Upper lobe of right lung (tissue), 1 donor: ENCODE measurements at places on chromosomes 6 and 20.

DNA sequence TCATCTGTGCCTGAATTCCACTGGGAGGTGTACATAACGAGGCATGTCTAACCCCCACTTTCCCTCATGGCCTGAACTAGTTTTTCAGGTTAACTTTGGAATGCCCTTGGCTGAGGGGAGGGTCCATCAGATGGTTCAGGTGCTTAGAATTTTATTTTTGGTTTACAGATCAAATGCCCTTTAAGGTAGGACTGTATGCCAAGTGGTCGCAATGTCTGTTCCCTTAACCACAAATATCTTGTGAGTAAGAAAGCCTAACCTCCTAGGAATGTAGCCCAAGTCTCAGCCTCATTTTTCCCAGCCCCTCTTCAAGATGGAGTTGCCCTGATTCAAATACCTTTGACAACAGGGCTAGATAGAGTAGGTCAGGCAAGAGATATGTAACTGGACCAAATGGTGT is 78.4 kb downstream of the RNASET2 start:
- no peak for DNase-seq

GRCh38 chr6:137811121-137811915 is 55.7 kb upstream of the TNFAIP3 start:
- peak; percentile 84 for DNase-seq

- DNase-seq = no peak
These were observed 83.8 kb upstream of the FOXO3 start for GRCh38 chr6:108476847-108477430.

DNA sequence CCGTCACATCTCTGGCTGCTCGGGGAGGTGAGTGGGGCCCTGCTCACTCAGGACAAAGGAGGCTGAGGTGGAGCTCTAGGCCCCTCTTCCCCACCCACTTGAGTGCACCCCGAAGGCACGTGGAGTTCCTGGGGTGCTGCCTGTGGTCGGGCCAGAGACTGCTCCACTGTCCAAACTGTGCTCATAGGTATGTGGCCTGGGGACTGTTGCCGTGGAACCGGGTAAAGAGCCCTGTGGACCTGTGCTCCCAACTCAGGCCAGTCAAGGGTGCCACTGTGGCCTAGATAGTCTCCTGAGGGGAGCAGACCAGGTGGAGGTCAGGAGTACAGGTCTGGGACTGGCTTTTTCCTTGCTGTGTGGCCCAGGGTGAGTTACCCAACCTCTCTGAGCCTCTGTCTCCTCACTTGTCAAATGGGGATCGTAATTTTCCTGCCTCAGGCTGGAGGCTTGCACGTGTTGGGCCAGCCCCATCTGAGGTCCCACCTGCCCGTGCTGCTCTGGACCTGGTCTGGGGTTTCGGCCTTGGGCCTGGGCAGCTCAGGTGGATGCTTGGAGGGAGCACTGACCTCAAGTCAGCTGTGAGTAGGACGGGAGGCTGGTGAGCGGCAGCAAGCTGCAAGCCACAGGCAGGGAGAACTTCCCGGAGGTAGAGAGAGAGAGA is 12.4 kb upstream of the NPBWR2 start:
- peak; percentile 63 for DNase-seq

DNA sequence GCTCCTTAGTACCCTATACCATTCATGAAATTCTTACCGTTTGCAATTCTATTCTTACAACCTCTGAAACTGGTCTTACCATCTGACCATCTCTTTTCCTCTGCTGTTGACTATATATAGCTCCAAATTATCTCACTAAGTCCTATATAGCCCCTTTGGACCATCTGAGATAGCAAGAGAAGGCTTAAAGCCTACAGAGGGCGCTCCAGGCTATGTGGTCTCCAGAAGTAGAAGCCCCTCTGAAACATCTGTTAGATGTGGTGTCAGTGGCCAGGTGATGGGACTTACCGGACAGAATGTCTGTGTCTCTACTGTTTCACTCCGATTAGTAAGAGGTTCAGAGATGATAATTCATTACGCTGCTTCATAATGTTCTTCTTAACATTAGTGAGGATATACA is 140.7 kb upstream of the BMP2 start:
- DNase-seq = no peak

- DNase-seq = no peak
These were observed at the start of gene PTGIS for GRCh38 chr20:49567421-49568277. PTGIS (minus strand) TSS chr20:49568137; CDS start chr20:49568116, 21 bp downstream.

- no peak for DNase-seq
These were observed 80.9 kb upstream of the TOX2 start for GRCh38 chr20:43833511-43834395.

- DNase-seq = no peak
These were observed 107.9 kb downstream of the BANF2 start for GRCh38 chr20:17807651-17808050.

- DNase-seq = no peak
These were observed 68.7 kb downstream of the SYTL3 start for GRCh38 chr6:158718461-158719046.

GRCh38 chr6:37759221-37760144 is 60.0 kb upstream of the ZFAND3 start:
- DNase-seq = no peak

- peak; percentile 64 for DNase-seq
These were observed 962.9 kb upstream of the SLC35B3 start for GRCh38 chr6:9398071-9398766.

- DNase-seq = no peak
These were observed 642.6 kb downstream of the KIF16B start for GRCh38 chr20:15930311-15931305.

GRCh38 chr6:119182875-119183274 is 104.4 kb upstream of the FAM184A start:
- DNase-seq = no peak

DNA sequence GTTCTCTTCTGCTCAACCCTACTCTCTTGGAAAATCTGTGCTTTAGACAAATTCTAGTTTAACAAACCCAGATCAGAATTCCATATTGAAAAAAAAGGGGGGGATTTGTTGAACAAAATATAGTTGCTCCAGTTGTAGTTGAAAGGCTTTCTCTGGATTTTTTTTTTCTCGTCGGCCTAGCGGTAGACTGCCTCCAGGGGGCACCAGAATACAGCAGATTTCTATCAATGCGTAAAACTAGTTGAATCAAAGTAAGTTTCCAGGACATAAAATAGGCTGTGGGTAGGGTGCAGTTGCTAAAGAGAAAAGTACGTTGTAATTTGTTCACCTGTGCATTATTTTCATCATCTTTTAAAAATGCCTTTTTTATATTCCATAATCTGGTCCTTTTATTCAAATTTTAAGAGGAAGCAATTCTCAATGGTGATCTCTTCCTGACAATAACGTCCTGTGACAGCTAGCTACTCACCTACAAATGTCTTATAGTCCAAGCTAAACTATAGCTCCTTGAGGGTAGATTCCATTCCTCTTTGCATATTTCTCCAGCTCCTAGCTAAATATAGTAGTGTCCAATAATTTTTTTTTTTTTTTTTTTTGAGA is 105.4 kb downstream of the PERP start:
- no peak for DNase-seq
